ENCODE measurements at places on chromosomes 5 and 9. TPM values are rescaled to one million over a fixed set of nuclear protein-coding genes. Genes with fewer than 3 reads are reported as not detected.
A peak's percentile ranks its signal among the peaks of the same experiment; 100 is the strongest.

The AJM1 gene
- total RNA-seq, result 2.8 TPM

The NR5A1 gene
- not detected for total RNA-seq

GRCh38 chr5:17114233-17114632, 103.2 kb upstream of the BASP1 start:
- ATAC-seq, result no peak

The ADRB2 gene
- total RNA-seq, result 3.8 TPM

DNA sequence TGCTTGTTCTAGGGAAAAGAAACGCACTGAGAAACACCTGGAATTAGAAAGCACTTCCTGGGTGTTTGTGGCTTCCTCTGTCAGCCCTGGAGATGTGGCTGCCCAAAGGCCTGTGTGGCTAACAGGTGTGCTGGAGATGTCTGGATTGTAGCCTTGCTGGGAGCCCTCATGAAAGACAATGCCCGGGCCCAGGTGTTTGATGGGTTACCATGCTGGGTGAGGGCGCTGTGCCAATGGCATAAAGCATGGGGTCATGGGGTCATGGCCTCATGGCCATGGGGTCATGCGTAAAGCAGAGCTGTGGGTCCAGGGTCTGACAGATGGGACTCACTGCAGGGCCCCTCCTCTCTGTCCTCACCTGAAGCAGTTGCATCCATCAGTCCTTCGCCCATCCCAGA, 21.6 kb downstream of the ANKRD33B start:
- no peak for ATAC-seq

DNA sequence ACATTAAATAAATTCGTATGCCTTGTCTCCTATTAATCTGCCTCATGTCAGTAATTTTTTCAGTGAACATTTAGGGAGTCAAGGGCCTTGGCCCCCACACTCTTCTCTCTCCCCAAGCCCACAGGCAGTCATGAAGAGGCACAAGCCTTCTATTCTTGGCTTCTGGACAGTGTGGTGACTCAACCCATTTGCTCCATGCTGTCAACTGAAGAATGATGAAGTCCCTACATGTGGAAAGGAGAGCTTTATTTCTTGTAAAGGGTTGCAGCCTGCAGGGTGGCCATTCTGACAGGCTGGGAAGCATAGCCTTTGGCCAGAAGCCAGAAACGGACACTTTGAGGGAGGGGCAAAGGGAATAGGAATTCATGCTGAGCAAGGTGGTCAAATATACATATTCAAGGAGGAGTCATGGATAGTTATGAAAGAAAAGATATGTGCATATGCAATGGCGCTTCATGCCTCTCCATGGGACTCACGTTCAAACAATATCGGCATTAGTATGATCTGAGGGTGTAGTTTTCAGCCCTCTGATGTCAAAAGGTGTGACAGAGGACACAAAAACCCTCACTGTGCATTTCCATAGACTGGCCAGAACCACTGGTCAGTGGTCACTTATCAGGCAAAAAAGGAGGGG, 31.3 kb downstream of the ANKRA2 start:
- ATAC-seq, result no peak

DNA sequence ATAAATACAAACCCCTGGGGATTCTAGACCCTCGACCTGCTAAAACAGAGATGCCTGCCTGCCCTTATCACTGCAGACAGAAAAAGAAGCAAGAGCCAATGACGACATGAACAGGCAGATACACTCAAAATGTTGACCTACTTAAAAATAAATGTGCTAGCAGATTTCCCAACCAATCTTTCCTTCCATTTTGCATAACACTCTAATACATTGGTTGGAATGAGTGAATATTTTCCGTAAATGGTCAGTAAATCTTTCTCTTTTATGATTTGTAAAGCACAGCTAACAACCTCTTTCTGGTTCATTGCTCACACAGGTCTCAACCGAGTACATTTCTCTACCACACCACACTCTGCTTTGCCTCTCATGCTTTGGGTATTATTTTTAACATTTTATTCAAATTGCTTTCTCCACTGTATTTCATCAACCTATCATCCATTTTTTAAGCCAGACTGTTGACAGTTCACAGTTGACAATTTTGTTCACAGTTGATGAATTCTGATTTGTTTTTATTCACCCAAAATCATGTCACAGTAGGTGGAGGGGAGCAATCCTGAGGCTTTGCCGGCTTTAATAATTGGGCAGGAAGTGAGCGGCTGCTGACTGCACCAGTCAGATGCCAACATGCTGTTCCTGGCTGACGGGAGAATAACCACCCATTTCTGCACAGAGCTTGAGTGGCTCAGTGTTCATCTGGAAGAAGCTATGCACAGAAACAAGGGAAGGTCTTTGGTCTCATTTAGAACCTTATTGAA, 426.6 kb downstream of the SPOCK1 start:
- peak; percentile 79 for ATAC-seq

GRCh38 chr9:133116346-133117231, 4.5 kb downstream of the RALGDS start:
- no peak for ATAC-seq

- no peak for ATAC-seq
Observed at GRCh38 chr5:147901599-147902039, 4.7 kb downstream of the C5orf46 start.

DNA sequence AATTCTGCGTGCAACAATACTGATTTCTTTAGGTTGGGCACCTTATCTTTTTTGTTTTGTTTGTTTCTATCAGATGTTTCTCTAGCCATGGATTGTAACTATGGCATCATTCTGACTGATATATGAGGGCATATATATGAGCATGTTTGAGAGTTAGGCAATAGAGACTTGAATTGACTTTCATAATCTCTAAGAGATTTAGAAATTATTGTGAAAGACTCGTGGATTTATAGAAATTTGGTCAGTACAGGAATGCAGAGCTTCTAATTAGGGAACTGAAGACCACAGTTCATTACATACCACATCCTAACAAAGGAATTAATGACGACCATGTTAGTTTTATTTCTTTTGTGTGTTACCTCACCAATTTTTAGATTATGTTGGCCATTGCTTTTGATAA, 546.0 kb upstream of the GRAMD2B start:
- no peak for ATAC-seq

DNA sequence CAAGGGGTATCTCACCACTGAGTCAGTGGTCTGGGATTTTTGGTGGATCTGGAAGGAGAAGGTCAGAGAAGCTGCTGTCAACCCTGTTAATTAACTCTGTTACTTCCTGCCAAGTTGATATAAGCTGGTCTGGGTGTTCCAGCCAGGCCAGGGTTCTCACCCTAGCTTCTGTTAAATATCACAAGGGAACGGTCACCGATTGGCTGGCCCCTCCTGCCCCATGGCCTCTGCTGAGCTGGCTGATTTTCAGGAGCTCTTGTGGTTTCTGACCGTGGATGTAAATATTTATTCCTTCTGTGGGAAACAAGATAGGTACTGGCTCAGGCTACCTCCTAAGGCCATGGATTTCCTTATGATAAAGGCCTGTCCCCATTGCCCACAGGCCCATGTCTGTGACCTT, 1.0 kb downstream of the ADAMTS13 start:
- ATAC-seq, result no peak

The CYLC2 gene
- total RNA-seq, result not detected

DNA sequence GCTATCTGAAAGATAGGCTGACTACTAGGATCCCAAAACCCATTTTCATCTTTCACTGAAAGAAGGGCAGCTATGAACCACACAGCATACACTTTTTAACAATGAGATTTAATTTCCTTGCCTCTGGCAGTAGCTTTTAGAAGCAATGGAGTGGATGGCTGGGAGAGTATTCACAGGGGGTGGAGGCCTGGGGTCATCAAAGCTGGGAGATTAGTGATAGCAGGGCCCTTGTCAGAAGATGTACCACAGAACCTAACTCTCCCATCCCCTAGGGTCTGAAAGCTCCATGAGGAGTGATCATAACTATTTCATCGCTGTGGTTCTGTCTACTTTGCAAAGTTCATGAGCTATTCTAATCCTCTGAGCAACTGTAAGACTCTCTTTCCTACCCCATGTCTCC, 332.2 kb downstream of the PRELID2 start:
- ATAC-seq, result no peak

The OBP2B gene
- total RNA-seq, result not detected

DNA sequence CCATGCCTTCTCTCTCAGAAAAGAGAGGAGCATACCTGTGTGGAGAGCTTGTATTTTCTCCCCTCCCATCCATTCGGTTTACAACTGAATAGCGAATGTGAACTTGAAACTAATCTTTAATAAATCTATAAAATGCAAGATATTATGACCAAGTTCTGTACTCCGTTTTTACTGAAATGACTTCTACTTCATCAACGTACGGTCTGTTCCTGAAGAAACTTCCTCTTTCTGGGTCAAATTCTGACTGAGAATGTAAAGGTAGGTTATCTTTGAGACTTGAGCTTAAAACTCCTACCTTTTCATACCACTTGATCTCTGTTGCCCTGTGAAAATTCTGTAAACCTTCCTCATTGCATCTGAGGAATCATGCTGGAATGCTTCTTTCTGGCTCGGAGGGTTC, 4.2 kb upstream of the CTNNAL1 start:
- ATAC-seq, result no peak

- no peak for ATAC-seq
Observed at GRCh38 chr5:163642904-163643303, 137.5 kb downstream of the MAT2B start.

GRCh38 chr9:131393622-131394463, at the start of gene PRRC2B:
TSS of gene PRRC2B (plus strand) at chr9:131394086. CDS start at chr9:131430145, 36,059 bp downstream.
- peak; percentile 84 for ATAC-seq

DNA sequence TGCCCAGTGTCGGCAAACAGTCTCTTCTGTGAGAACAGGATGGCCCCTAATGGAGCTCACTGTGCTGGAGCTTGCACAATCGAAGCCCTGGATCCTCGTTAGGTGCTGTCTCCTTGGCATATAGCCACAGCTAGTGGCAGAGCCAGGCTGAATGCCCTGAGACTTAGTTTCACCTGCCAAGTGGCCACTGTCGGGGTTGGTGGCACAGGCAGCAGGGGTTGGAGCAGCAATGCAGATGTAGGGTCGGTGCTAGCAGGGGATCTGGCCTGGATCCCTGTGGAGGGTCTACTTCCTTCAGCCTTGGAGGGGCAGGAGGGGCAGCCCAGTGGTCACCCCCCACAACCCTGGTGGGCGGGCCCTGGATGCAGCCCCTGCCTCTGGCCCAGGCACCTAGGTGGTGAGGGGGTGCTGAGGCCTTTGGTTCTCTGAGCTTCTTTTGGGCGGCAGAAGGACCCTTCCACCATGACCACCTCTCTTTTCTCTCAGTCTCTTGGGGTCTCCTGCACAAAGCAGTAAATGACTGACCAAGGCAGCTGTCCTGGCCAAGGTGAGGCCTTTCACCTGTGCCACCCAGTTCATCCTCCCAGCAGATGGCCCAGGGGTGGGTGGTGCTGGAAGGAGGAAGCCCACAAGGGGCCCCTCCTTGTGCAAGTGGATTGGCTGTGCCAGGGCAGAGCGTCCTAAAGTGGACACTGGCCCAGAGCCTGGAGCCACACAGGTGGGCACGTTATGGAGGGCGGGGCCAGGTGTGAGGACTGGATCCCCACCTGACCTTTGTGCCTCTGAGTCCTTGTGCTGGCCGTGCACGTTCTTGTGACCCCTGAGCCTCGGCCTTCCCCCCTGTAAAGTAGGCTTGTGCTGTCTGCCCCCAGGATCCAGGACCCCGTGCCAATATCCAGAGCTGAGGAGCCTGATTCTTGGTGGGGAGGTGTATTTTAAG, 44.8 kb downstream of the PHF2 start:
- ATAC-seq, result no peak

DNA sequence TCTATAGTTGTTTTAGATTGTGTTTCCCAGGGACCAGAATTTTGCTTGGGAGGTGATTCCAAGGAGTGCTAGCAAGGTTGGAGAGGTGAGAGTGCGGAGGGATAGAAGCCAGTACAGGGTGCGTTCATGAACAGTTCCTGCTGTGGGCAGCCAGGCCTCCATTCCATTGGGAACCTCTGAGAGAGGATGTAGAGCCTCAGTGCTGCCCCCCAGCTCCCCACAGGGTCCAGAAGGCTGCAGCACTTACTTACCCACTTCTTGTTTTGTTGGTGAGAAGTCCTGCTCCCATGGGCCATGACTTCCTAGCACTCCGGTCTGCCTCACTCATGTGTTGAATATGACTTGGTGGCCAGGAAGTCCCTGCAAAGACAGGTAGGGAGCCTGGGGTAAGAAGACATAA, 128.2 kb upstream of the GAS1 start:
- no peak for ATAC-seq

- no peak for ATAC-seq
Observed at GRCh38 chr5:99866740-99867139, 668.4 kb upstream of the FAM174A start.

DNA sequence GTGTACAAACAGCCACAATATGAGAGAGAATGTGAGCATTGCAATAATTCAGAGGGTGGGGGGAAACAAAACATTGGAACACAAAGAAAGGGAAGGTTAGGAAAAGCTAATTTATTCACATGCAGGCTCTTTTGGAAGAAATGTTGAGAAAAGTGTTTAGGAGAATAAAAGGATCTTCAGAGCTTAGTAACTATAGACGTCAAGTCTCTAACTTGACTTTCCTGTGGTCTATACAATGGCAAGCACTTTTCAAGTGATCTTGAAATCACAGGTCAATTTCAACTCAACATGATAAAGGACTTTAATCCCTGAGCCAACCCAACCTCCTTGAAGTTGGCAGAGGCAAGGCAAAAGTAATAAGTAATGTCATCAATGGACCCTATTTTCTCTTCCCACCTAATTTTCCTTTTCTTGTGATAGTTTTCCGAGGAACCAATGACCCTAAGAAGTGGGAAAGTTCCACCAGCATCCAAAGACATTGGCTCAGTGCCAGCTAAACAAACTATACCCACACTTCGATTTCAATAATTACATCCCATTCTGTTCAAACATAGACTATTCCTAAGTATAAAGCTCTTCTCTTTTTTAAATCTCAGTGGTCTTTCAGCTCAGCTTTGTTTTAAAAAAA, 23.7 kb downstream of the RFK start:
- no peak for ATAC-seq

DNA sequence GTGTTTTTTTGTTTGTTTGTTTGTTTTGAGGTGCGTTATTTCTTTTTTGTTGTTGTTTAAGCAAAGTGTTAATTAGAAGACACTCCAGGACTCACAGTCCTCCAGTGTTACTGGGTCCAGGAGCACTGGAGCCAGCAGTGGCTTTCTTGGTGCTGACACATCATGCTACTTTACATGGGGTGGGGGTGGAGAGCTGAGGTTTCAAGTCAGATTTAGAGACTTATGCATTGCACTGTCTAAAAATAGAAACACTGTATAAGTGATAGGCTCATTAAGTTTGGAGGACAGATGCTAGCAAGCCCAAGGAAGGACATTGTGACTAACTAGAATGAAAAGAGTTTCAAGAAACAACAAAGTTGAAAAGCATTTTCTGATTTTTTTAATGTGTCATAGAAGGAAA, 2209.2 kb downstream of the MAT2B start:
- no peak for ATAC-seq

The PLAC8L1 gene
- total RNA-seq, result not detected

The PCDHGA7 gene
- total RNA-seq, result 7.3 TPM

GRCh38 chr5:37844009-37844408, 4.2 kb upstream of the GDNF start:
- no peak for ATAC-seq

GRCh38 chr9:13487498-13487897, 208.0 kb upstream of the MPDZ start:
- ATAC-seq, result no peak

Data from gastroesophageal sphincter (tissue), 4 donors.